ENCODE measurements at places on chromosomes 6 and 20.

DNA sequence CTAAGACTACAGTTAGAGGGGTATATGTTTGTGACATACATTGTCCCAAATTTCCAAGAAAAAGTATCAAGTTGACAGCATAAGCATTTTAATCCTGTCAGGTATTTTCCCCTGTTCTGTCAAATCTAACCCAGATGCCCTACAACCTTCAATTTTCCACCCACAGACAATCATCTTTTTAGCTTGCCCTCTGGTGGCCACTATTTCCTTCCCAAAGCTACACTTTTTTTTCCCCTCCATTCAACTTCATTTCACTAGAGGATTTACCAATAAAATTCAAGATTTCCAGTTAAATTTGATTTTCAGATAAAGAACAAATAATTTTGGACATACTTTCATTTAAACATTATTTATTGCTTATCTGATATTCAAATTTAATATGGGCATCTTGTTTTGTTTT lies 286.6 kb downstream of the TENT5A start:
- DNase-seq = no peak

GRCh38 chr20:34022151-34022838 lies 28.6 kb downstream of the RALY start:
- DNase-seq = peak; percentile 74

DNA sequence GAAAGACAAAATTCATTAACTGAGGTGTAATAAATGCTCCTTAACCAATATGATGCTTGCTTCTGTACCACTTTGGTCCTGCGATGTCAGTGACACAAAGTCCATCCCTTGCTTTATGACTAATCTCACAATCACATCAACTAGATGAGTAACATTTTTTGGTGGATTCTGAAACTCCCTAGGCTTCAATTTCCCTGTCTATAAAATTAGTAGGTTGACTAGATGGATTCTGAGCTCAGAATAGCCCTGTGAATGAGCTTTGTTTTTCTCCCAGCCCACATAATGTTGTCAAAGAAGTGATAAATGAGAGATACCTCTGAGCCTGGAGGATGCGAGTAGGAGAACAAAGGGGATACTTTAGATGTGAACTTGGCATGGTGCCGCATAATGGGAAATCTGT lies 9.1 kb downstream of the TXLNB start:
- DNase-seq = no peak

DNA sequence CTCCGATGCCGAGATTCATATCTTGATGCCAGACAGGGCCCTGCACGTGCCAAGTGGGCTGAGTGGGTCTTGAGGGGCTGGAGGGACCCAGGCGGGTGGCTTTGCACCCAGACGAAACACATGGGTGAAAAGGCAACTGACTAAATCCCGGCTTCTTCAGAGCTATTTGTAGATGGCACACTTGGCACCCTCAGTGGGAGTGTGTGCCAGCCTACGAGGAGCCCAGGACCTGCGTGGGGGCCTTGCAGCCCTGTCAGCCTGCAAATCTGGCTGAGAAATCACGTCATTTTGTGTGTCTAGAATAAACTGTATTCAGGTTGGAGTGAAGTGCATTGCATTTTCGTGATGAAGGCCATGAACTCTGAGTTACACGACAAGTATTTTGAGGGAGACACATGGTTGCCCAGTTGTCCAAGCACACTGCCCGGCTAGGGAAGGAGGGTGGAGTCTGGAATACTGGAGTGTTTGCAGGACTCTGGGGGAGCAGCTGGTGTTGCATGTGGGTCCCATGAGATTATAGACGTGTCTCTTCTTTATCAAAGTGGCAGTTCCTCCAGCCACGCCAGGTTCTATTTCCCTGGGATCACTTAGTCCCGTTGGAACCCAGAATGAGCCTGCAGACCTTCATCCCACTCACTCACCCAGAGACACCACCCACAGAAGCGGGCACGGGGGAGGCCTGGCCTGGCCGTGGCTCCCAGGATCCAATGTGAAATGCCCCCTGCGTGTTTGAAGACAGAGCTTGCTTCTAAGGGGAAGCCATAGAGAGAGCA lies 60.2 kb downstream of the DLL1 start:
- no peak for DNase-seq

GRCh38 chr6:39841291-39841690 lies 49.1 kb downstream of the DAAM2 start:
- DNase-seq = peak; percentile 51

DNA sequence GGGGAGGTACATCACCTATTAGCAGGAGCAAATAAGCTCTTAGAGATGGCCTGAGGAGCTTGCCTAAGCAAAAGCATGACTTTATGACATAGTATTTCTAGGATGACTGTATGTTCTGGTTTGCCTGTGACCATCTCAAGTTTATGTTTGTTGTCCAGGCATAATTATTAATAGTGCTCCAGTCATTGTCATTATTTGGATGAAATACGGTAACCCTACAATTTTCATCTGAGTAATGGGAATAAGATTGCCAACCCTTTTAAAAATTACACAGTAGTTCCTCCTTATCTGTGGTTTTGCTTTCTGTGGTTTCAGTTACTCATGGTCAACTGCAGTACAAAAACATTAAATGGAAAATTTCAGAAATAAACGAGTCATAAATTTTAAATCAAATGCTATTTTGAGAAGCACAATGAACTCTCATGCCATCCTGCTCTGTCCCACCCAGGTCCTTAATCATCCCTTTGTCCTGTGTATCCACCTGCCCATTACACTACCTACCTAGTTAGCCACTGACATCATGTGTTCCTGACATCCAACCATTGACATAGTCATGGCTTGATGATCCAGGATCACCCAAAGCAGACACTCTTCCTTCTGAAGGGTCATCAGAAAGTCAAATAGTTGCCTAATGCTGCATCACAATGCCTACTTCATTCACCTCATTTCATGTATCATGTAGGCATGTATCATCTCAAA lies 27.0 kb upstream of the TFB1M start:
- DNase-seq = no peak

- DNase-seq = no peak
These were observed 29.7 kb downstream of the MC3R start for GRCh38 chr20:56278196-56278595.

DNA sequence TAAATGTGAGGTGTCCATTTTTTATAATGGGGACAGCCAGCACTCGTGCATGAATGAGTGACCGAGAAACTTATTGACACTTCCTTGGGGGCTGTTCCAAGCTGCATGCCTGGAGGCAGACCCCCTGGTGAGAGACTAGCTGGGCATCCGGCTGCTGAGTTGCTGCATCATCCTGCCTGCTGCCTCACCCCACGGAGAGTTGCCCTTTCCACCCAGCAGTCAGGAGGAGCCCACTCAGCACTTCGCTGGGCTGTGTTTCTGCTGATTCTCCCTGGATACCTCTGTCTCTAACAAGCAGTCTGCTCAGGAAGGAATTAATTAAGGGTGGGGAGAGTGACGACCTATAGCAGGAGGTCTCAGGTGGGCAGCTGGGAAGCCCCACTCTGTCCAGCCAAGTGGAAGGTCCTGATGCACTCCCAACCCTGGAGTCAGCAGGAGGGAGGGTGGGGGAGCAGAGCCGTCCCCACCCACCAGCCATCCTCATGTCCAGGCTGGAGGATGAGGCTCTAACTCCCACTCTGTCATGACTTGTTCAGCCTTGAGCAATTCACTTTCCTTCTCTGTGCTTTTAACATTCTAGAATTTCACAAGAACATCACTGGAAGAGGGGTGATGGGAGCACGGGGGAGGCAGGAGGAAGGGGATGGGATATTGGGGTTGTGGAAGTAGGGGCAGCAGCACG lies 177.3 kb downstream of the LRFN2 start:
- no peak for DNase-seq

DNA sequence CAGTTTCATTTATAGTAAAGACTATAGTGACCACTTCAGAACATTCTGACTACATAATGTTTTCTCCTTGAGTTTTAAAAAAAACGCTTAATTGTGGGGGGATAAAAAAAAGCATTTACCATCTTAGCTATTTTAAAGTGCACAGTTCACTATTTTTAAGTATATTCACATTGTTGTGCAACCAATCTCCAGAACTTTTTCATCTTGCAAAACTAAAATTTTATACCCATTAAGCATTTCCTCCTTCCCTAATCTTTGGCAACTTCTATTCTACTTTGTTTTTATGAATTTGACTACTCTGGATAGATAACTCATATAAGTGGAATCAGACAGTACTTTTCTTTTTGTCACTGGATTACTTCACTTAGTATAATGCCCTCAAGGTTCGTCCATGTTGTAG lies 62.3 kb downstream of the FKBP5 start:
- no peak for DNase-seq

DNA sequence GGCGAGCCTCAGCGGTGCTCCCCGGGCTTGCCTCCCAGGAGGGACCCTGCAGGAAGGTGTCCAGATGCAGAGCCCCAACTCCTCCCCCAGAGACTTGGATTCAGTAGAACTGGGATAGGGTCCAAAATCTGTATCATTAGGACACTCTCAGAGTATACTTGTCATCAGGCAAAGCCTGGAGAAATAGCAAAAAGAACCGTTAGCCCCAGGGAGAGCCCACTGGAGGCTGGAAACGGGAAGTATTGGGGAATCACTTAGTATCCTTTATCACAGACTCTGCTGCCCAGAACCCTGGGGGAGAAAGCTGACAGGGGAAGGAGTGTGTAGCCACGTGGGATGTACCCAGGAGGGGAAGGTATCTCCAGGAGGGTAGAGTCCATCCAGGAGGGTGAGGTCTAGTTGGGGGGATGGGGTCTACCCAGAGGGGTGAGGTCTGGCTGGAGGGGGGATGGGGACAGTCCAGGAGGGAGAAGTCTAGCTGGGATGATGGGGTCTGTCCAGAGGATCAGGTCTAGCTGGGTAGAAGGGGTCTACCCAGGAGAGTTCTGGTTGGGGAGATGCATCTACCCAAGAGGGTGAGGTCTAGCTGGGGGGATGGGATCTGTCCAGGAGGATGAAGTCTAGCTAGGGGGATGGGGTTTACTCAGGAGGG lies 107.2 kb downstream of the LY86 start:
- no peak for DNase-seq

DNA sequence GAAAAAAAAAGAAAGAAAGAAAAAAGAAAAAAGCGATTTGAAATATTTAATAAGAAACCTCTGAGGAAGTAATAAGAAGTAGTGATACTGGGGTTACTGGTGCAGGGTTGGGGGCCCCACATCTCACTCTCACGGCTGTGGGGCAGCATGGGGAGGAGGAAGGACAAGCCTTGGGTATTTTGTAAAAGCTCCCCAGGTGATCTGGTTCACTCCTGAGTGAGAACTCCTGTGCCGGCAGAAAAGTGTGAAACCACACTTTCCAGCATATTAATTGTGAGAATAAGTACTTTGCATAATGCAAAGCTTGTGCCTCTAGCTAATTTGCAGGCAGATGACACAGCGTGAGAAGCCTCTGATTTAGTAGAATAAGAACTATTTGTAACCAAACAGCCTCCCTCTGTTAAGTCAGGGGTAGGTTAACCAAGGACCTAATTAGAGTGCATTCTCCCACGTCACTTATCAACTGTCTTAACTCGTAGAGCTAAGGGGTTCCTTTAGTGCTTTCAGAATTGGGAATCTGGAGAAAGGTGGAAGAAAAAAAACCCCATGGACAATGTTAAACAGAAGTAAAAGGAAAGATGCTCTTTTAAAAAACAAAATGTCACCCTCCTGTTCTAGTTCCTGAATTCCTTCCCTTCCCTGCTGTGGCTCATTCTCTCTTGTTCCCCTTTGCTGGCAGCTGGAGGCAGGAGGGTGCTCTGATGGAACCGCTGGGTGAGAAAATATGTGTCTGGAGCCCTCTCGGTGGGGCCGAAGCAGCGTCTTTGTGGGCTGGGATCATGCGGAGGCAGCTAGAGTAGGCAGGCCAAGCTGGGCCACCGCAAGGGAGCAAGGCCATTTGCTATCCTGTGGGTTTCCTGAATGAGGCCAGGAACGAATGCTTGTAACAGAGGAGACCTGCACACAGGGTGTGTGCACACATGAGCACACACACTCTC lies 108.7 kb downstream of the FYN start:
- no peak for DNase-seq

DNA sequence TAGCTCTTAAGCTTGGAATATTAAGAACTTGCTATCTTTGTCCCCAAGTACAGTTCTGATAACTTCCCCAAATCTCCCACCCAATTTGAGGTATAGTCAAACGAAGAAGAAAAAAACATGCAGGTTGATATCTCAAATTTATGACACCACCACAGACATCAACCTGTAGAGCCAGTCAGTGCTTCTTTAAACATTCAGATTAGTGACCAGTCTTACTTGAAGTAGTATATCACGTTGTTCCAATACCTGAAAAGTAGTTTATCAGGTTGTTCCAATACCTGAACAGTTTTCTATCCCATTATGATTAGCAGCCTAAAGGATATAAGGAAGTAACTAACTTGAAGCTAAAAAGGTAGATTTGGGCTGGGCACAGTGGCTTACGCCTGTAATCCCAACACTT lies 85.3 kb downstream of the ALDH8A1 start:
- no peak for DNase-seq

- no peak for DNase-seq
These were observed 38.7 kb upstream of the PPP1R3G start for GRCh38 chr6:5046430-5046829.

DNA sequence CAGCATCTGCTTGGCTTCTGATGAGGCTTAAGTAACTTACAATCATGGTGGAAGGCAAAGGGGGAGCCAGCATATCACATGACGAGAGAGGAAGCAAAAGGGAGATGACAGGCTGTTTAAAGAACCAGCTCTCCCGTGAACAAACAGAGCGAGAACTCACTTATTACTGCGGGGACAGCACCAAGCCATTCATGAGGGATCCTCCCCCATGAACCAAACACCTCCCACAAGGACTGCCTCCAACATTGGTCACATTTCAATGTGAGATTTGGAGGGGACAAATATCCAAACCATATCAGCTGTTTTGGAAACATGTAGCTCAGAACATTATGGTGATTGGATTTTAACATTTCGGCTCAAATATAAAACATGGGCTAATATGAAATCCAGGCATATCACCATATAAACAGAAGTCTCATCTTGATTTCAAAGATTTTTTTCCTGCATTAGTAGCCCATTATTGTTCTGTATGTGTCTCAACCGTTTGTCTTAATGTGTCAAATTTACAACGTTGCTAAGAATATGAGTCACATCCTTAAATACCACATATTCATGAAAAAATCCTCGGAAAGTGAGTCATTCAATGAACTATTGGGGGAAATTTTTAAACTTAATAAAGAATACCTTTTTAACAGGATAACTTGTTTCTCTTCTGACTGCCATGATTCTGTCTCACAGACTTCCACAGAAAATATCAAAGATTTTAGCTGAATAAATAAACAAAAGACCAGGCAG lies 894.3 kb downstream of the TFAP2A start:
- no peak for DNase-seq

DNA sequence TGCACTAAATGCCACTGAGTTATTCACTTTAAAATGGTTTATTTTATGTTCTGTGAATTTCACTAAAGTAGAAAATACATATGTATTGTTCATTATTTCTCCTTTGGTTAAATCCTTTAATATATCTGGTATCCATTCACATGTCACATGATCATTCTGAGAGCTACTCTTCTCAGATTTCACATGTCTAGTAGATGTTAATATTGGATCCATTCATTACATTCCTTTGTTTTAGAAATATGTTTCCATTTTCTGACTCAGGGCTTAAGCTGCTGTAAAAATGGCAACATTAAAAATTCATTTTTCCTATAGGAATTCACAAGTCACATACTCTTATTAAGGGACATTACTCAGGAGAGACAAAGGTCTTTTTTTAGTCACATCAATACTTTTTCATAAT lies 205.4 kb downstream of the ZFAND3 start:
- no peak for DNase-seq

- no peak for DNase-seq
These were observed 49.4 kb upstream of the FAM135A start for GRCh38 chr6:70363741-70364493.

Data from NCI-H510A (cell line).